ENCODE measurements at places on chromosomes 6 and 20.

DNA sequence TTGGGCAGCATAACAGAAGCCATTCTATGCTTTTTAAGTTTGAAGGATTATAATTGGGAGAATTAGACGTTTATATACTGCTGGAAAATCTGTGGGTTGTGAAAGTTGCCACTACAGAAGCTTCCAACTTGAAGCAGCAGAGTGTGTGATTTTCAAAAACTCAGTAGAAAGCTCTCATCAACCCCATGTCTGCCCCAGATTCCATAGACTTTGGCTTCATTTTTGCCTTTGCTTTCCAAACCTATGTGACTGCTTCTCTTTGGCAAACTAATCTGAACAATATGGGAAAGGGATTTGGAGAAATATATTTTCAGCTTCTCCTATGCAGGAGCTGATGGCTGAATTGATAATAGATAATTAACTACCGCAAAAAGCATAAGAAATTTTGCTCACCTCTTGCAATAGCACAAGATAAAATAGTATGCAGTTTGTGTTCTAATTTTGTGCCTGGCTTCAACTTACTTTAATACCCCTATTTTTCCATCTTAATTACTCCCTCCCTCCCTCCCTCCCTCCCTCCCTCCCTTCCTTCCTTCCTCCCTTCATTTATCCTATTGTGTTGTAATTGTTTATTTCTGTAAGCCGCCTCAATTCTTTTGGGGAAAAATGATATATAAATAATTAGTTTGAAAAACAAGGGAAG is 214.1 kb upstream of the HS3ST5 start:
- DNase-seq: no peak

- no peak for DNase-seq
These were observed 955.5 kb downstream of the PHF3 start for GRCh38 chr6:64590965-64591675.

DNA sequence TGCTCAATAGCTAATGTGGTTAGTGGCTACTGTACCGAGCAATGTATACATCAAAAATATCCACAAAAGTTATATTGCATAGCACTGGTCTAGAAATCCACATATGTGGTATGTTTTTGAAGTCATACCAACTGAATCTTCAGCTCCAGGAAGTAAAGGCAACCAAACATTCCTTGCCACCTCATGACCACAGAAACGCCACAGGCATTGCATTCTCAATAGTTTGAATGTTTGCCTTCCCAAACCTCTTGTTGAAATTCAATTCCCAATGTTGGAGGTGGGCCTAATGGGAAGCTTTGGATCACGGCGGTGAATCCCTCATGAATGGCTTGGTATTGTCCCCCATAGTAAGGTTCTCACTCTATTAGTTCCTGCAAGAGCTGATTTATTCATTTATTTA is 18.2 kb upstream of the ZNF391 start:
- no peak for DNase-seq

DNA sequence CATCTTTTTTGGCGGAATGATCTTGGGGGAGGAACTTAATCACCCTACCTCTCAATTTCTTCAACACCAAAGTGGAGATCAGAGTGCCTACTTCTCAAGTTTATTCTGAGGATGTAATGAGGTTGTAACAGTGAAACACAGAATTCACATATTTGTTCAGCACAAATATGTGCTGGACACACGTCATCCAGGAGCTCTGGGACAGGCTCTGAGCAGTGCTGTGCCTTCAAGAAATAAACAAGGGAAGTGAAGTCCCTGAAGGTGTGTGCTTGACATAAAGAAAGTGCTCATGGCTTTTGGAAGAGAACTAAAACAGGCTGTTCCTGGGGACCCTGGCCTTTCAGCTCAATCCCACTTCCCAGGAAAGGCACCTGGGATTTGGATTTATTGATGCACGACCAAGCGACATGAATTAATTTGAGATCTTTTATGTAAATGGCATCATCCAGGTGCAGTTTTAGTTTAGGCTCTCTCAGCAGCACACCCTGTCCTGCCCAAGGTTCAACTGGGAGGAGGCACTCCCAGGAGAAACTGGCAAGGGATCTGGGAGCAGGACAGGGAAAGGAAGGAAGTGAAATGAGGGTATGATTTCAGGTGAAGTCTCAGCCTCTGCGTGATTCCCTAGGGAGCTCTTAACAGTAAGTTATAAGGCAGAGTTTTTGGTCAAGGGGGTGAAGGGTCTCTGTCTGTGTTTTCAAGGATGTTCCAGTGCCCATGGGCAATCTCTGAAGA is 211.0 kb downstream of the FOXA2 start:
- DNase-seq: no peak

GRCh38 chr6:22526736-22527135 is 42.6 kb upstream of the HDGFL1 start:
- peak; percentile 73 for DNase-seq

All from fibroblast of skin of right biceps (primary cell).